Naive B cell (primary cell): ENCODE measurements at places on chromosomes 6 and 20.

- DNase-seq, result no peak
Measured at GRCh38 chr20:251354-251753, 6.2 kb upstream of the DEFB132 start.

GRCh38 chr6:84362193-84362821, 134.9 kb upstream of the CEP162 start:
- no peak for DNase-seq

GRCh38 chr6:141874930-141875602, 257.7 kb upstream of the GJE1 start:
- DNase-seq, result no peak

DNA sequence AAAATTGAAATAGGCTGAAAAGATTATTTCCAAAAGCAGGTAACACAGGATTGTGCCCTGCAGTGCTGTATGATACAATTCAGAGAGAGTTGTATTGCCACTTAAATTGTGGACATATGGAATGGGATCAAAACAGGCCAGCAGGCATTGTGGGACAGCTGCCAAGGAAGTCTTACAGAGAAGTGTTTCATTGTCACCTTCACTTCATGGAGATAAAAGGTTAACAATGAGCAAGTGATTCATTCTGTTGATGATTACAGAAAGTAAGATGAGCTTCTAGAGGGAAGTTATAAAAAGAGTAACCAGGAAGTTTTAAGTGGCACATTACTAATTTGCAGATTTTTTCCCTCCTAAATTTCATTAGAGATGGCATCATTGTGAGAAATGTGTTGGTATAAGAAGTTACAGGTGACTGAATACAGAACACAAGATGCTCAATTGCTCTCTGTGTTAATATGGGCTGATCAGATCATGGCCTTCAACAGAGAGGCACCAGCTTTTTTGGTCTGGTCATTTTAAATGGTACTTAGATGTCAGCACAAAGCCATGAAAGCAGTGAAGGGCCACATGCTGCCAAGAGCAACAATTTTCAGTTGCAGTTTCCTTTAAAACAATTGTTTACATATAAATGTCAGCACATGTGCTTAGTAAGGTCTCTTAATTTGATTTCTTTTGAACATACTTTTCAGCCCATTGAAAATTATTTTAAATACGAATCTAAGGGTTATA, 402.5 kb upstream of the FKBP1C start:
- DNase-seq, result no peak

- DNase-seq, result no peak
Measured at GRCh38 chr6:95847061-95847460, 168.7 kb upstream of the FUT9 start.

DNA sequence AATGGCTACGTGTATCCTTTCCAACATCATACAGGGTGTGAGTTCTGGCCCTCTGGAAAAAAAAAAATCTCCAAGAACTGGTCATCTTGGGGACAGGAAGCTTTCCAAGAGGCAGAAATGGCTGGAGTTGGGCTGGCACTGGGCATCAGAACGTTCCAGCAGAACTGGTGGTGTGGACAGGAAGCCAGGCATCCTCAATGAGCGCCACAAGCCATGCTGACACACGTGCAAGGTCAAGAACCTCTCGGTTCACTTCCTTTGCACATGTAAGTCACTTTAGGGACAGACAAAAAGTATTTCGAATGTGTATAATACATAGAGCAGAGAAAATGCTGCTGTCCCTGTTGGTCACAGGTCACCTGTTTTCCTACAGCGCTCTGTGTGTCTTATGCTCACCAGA, 27.4 kb upstream of the RIN2 start:
- no peak for DNase-seq

DNA sequence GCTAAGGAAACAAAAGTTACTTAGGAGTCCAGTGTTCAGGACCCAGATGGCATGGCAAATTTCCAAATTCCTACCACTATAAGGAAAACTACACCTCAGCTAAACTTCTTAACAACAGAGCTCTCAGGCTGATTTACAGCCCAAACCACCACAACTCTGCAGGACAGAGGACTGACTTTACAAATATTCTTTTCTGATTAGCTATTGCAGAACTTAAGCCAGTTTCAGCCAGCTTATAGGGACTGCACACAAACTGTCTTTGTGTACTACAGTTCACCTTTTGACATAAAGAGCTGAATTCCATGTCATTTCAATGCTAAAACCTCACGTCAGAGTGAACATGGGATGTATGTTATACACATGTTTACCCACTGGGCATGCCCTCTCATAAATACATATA, 305.4 kb downstream of the KHDRBS2 start:
- no peak for DNase-seq

GRCh38 chr20:539848-540247, 3.7 kb downstream of the CSNK2A1 start:
- no peak for DNase-seq
